ENCODE measurements at places on chromosomes 5 and 9.
A peak's percentile ranks its signal among the peaks of the same experiment; 100 is the strongest.

DNA sequence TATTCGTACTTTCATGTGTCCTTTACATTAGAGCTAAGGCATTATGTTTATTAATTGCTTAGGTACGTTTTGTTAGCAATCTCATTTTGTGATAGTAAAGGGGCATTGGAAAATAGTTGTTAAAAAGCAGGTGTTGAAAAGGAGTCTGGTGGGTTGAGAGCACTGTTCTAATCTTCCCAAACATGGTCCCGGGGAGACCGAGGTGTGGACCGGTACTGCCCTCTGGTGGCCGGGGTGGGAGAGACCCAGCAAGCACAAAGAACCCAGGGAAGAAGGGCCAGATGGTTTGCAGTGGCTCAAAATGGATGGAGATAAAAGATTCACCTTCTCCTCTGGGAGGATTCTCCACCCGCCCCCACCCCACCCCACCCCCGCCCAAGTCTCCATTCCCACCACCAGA is 26.1 kb downstream of the IDNK start:
- peak; percentile 54 for DNase-seq

GRCh38 chr5:111927191-111927590 is 170.2 kb upstream of the NREP start:
- no peak for DNase-seq

- DNase-seq, result peak; percentile 41
Observed at GRCh38 chr5:155129513-155129880, 115.9 kb downstream of the KIF4B start.

- DNase-seq, result no peak
Observed at GRCh38 chr5:93280518-93280917, 300.5 kb downstream of the NR2F1-AS1 start.

GRCh38 chr5:75513841-75514240 is 2.1 kb downstream of the POLK start:
- no peak for DNase-seq

- peak; percentile 48 for DNase-seq
Observed at GRCh38 chr9:4750023-4750673, 9.1 kb upstream of the AK3 start.

All from RKO (cell line).